ENCODE measurements at places on chromosomes 13 and 19. TPM values are rescaled to one million over a fixed set of nuclear protein-coding genes. Genes with fewer than 3 reads are reported as not detected.

PSPN gene
- 0.73 TPM for total RNA-seq

SNAPC2 gene
- 27.4 TPM for total RNA-seq

GPC6 gene
- 29.8 TPM for total RNA-seq

KCNN4 gene
- 2.9 TPM for total RNA-seq

OR10H1 gene
- total RNA-seq = not detected

LRRC4B gene
- under 0.01 TPM for total RNA-seq

GJB6 gene
- total RNA-seq = not detected

SKA3 gene
- total RNA-seq = 22.5 TPM

RXFP2 gene
- total RNA-seq = not detected

FGF9 gene
- not detected for total RNA-seq

DACT3 gene
- total RNA-seq = 1.1 TPM
